ENCODE measurements at places on chromosomes 11 and 22. TPM values are rescaled to one million over a fixed set of nuclear protein-coding genes. Genes with fewer than 3 reads are reported as not detected.

SAA4 gene
- total RNA-seq, result not detected

NPTXR gene
- total RNA-seq, result 4.5 TPM

RAG2 gene
- total RNA-seq, result not detected

TBX10 gene
- not detected for total RNA-seq

OR8D4 gene
- total RNA-seq, result not detected

P2RY2 gene
- total RNA-seq, result 9.3 TPM

GRCh38 chr11:83159902-83160865 lies 3.3 kb downstream of the PCF11 start:
- DNase-seq, result no peak

DNA sequence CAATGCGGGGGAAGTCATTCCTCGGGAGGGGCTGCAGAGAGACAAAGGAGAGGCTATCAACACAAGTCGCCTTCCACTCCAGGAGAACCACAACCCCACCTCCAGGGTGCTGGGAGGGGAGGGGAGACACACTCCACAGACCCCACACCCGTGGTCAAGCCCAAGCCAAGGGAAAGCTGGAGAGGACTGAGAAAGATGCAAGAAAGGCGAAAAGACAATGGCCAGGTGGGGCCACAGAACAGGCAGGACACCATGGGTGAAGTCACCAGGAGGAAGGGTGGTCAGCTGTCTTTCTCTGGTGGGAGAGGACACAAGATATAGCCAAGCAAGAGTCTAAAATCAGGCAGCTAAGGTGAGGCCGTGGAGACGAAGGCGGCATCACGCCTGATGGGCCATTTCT lies 16.0 kb downstream of the HDHD5 start:
- DNase-seq, result no peak

DNA sequence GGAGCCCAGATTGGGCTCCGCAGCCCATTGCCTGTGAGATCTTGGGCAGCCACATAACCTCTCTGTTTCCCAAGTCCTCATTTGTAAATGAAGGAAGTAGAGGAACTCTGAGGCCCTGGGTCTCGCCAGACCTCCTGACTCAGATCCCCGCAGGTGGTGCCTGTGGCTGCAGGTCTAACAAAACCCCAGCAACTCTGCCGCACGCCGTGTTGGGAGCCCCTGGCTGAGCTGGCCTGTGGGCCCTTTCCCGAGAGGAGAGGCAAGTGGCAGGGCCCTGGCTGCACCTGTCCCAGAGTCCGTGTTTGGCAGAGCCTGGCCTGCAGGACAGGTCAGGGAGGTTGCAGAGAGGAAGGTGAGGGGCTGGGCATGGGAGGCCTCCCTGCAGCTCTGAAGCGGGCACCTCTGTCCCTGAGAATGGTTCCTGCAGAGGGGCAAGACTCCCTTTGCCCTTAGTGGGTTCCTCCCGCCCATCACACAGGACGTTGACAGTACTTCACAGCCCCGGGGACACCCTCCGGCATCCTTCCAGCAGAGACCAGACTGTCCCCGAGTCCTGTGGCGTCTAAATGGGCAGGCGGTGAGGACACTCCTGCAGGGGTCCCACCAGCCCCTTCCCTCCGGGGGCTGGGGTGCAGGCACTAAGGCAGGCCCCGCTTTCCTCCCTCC lies 67.7 kb downstream of the ARHGAP8 start:
- DNase-seq, result no peak

DNA sequence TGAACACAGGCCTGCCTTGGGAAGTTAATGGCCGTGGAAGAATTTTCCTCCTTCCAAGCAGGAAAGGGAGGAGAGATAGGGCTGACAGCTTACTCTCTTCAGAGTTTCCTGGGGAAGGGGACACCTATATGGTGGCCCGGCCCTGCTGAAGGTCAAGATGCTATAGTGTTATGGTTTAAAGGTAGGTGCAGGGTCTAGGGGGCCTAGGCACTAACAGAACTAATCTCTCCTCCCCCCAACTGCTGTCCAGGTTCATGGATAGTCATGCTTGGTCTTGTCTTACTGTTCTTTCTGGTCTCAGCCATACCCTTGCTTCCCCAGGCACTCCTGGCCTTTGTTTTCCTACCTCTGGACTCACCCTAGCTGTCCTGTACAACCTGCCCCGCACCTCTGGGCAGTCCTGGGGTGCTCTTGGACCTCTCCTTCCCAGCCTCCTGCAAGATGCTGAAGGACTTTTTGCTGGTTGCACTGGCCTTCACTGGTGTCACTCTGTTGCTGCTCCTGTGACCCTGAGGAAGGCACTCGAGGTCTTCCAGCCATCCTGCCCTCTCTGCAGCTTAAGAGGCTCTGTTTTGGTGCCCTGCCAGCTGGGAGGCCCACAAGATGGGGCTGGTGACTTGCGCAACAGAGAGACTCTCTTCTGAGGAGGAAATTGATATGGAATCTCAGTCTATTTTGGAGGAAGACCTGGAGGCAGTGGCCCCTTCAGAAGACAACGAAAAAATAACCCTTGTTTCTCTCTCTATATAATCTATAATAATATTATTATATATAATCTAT lies 17.9 kb downstream of the SEC14L3 start:
- DNase-seq, result no peak

DNA sequence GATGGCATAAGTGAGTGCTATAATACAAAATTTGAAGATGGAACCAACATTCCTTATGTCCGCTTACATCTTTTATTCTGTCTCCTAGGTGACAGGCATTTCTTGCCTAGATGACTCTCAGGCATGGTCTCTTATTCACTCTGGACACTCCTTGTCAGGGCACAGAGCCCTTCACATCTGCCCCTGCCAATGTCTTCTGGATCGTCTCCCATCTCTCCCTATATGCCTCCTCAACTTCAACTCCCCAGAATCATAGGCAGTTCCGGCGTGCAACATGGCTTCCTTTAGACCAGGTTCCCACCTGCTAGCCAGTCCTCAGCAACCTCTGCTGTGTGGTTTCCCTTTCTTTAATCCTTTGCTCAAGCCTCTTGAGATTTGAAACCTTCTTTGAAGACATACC lies 300.9 kb downstream of the TENM4 start:
- no peak for DNase-seq

- no peak for DNase-seq
Measured at GRCh38 chr11:131764126-131764525, 393.7 kb downstream of the NTM start.

- peak; percentile 58 for DNase-seq
Measured at GRCh38 chr11:88284336-88285050, 53.0 kb downstream of the CTSC start.

DNA sequence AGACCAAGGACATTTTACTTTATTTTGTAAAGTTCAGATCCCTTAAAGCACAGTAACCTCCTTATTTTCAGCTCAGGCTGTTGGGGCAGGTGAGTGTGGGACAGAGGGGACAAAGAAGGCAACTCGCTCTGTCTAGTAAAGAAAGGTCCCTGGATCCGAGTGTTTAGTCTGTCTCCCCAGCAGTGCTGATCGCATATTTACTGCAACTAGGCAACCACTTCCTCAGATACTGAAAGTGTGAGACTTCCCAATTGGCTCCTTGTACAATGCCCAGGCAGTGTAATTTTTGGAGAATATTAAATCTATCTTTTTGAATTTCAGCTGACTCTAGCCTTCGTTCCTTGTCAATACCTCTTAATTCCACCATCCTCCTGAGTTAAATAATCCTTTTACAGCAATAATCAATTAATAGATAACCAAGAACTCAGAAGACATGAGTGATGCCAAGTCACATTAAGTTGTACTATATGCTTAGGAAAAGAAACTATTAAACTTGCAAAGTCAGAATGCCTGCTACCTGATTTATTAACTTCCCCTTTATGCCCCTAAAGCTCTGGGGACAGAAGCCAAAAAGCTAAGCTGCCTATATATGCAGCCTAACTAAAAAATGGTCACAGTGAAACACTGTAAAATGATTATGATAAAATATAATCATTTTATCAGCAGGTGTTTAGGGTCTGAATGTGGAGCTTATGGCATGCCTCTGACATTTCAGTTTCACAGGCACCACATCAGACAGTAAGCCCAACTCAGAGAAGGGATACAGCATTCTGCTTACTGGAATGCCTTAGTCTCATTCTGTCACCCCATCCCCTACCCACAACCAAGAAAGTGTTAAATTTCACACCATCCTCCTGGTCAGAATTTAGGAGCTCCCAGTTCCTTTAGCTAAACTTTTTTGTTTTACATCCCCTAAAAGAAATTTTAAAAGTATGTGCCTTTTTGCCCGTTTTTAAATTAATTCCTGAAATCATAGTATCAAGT lies 138.7 kb downstream of the TRIM44 start:
- DNase-seq, result no peak

GRCh38 chr11:107050121-107050520 lies 31.8 kb upstream of the GUCY1A2 start:
- no peak for DNase-seq

All from left lung (tissue), 14 donors.